WTC11 (cell line): ENCODE measurements at places on chromosomes 12 and 14. TPM values are rescaled to one million over a fixed set of nuclear protein-coding genes. Genes with fewer than 3 reads are reported as not detected.
A peak's percentile ranks its signal among the peaks of the same experiment; 100 is the strongest.

DNA sequence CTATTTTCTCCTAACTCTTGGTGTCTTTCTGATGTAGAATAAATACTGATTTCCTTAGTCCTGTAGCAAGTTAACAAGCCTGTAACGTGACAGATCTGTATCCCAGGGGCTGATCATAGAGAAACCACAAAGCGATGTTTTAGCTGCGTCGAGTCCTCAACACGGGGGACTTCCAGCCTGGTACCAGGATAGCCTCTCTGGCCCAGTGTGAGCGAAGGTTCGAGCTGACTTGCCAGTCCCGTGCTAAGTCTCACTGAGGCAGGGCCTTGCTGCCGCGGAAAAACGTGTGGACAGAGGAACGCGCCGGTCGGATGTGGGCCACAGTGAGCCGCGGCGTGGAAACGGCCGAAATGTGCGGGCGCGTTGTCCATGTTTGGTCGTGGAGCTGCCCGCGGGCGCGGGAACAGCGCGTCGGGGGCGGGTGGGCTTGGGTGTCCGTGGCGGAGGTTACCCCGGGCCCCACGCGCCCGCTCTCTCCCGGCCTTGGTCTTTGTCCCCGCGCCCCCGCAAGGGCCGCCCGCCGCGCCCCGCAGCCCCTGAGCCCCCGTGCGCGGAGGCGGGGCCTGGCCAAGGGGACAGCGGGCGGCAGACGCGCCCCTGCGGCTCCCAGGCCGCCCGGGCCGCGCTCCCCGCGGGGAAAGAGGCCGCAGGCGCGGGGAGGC lies 531 bp upstream of the EML1 start:
- H3K27me3 ChIP-seq, result peaks cover 20% of the 10 kb centered on the region
- H3K4me3 ChIP-seq, result peak overlapping the region; percentile 74
- H3K27ac ChIP-seq, result no peak overlapping the region
- no peaks in the 10 kb centered on the region for H3K36me3 ChIP-seq

DNA sequence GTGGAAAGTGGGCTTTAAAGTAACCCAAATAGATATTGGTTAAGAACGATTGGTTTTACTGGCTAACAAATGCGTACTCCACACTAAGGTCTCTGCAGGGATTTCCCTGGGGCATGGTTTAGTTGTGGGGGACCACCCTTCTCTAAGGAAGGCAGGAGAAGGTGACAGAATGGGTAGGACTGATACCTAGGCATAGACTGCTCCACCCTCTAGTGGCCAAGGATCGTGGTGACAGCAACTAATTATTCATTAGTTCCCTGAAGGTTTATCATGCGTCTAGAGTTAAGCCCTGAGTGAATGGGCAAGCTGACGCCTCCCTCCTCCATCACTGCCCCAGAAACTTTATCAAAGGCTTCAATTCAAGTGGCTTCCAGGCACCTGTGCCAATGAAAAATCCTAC lies 9.1 kb downstream of the FAM181A start:
- H3K27me3 ChIP-seq, result peaks cover 30% of the 10 kb centered on the region
- no peak overlapping the region for H3K27ac ChIP-seq
- DNase-seq, result peak; percentile 56
- no peak overlapping the region for H3K4me3 ChIP-seq

- H3K27me3 ChIP-seq, result no peaks in the 10 kb centered on the region
- no peak overlapping the region for H3K27ac ChIP-seq
- H3K4me3 ChIP-seq, result no peak overlapping the region
- no peak for DNase-seq
Measured at GRCh38 chr12:5272018-5272785, 159.7 kb upstream of the NTF3 start.

DNA sequence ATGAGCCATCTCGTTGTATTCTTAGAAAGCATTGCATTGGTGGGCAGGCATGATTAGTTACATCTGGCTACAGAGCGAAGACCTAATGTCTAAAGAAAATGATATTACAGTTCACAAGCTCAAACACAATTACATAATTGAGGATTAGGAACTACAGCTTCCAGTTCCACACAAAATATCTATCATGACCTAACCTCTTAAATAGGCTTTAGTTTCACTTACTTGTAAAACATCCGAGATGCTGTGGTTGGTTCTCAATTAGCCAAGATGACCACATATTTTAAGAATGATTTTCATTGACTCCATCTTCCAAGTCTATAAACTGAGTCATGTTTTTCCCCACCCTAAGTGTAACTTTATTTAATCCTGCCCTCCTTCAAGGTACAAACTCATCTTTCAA lies 69.5 kb downstream of the LRIG3 start:
- no peaks in the 10 kb centered on the region for H3K4me1 ChIP-seq
- no peak overlapping the region for H3K27ac ChIP-seq
- no peaks in the 10 kb centered on the region for H3K36me3 ChIP-seq

DNA sequence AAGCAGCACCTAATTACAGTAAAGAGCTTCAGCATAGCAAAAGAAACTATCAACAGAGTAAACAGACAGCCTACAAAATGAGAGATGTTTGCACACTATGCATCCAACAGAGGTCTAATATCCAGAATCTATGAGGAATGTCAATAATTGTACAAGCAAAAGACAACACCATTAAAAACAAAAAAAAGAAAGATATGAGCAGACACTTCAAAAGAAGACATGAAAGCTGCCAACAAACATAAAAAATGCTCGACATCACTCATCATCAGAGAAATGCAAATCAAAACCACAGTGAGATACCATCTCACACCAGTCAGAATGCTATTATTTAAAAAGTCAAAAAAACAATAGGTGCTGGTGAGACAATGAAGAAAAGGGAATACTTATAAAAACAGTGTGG lies 273.1 kb downstream of the TMTC2 start:
- H3K4me1 ChIP-seq, result peaks cover 8% of the 10 kb centered on the region
- no peak for DNase-seq
- no peak overlapping the region for H3K27ac ChIP-seq
- H3K4me3 ChIP-seq, result no peak overlapping the region
- no peaks in the 10 kb centered on the region for H3K27me3 ChIP-seq
- no peaks in the 10 kb centered on the region for H3K36me3 ChIP-seq

DNA sequence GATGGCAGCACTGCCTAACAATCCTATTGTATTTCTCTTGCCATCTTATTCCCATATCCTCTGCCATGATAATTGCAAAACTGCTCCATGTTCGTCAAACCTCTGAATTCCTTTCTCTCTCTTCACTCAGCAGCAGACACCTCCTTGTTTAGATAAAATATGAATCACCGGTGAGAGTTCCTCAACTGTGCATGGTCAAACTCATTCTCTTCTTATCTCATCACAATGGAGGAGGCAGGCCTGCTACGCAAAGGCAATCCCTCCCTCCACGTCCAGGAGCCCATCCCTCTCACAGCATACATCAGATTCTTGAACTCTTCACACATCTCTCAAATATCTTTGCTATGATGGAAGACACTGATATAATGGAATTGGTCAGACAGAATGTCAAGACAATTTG lies 90.1 kb upstream of the DAAM1 start:
- H3K4me3 ChIP-seq, result no peak overlapping the region
- H3K4me1 ChIP-seq, result no peaks in the 10 kb centered on the region
- DNase-seq, result no peak
- no peaks in the 10 kb centered on the region for H3K36me3 ChIP-seq
- no peak overlapping the region for H3K27ac ChIP-seq
- H3K27me3 ChIP-seq, result no peaks in the 10 kb centered on the region

- no peak overlapping the region for H3K27ac ChIP-seq
- H3K4me1 ChIP-seq, result peaks cover 18% of the 10 kb centered on the region
- no peak for DNase-seq
Measured at GRCh38 chr14:96272777-96273473, 16.9 kb downstream of the BDKRB1 start.

- H3K27ac ChIP-seq, result peak overlapping the region; percentile 100
- peaks cover 60% of the 10 kb centered on the region for H3K27me3 ChIP-seq
- no peak for DNase-seq
Measured at GRCh38 chr12:53696655-53697331, 20.9 kb upstream of the ATP5MC2 start.

DNA sequence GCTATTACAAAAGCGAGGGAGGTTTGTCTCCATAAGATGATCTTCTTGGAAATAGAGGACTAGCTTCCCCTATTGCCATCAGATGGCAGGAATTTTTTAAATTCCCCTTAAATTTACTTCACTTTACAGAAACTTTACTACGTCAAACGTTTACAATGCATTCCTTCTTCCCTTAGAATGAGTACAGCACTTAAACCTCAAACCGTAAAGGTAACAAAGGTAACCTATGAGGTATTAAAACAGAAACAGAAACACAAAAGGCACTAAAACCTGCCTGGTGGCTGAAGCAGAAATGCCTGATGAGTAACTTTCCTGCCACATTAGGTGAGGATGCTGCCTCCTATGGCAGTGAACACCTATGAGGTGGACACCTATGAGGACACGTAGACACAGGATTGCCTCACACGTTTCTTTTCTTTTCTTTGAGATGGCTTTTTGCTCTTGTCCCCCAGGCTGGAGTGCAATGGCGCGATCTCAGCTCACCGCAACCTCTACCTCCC lies 25.0 kb downstream of the DIO2 start:
- 0 out of 2 replicates have a peak, but pooled peaks cover 6% of the 10 kb centered on the region for H3K36me3 ChIP-seq
- H3K4me1 ChIP-seq, result no peaks in the 10 kb centered on the region
- H3K27me3 ChIP-seq, result no peaks in the 10 kb centered on the region
- no peak overlapping the region for H3K27ac ChIP-seq
- DNase-seq, result no peak
- no peak overlapping the region for H3K4me3 ChIP-seq

DNA sequence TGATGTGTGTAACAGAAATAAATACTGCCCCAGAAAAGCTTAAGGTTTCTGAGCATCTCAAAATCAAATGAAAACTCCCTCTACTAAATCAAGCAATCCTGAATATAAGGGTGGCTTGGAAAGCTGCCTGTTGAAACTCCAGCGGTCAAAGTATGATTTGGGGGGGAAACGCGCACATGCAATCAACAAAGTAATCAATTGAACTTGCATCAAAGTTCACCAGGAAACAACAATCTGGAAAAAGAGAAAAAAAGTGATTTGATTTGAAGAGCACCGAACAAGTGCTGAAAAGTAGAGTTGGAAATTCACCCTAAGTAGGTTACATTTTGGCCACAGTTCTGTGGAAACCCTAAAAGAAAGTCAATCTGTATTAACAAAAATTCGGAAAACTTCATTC lies 700 bp downstream of the CNIH1 start:
- H3K27ac ChIP-seq, result peak overlapping the region; percentile 98
- no peaks in the 10 kb centered on the region for H3K36me3 ChIP-seq
- H3K4me1 ChIP-seq, result peaks cover 52% of the 10 kb centered on the region
- peaks cover 3% of the 10 kb centered on the region; the same call in 1 of the 2 replicates for H3K27me3 ChIP-seq
- DNase-seq, result no peak

DNA sequence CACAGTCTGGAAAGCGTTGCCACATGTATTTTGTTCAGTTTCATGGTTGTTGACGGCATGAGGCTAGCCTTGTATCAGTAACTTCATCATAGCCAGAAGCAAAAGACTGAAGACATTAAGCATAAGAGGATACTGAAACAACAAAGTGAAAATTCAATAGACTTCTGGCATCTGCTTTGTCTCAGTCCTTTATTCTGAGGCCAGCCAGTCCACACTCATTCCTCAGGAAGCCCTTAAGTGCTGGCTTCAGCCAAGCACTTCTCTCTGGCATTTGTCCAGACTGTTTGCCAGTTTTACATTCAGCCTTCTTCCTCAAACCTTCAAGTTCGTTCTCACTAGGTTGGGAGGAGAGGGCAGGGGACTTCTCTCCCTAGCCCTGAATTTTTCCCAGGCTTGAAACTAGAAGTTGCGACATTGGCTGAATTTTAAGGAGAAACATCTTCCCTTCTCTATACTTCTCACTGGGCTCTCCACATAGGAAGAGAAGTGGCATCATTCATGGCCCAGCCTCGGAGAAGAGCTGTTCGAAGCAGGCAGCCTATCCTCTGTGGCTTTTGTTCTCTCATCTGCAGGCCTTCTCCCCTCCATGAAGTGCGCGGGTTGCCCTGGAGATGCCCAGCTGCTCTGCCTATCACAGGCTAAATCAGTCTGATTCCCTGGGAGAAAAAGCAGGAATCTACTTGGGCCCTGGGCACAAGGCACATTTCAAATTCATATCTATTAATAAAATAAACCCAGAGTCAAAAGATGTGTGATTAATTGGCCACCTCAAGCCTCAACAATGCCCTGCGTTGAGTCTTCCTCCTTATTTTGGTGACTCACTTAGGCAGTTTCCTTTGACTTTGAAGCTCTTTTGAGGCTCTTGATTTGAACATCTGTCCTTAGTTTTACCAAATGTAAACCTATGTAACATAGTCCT lies 130.9 kb upstream of the PLEKHA5 start:
- H3K4me3 ChIP-seq, result no peak overlapping the region
- H3K36me3 ChIP-seq, result peaks cover 3% of the 10 kb centered on the region; the same call in 1 of the 2 replicates
- H3K4me1 ChIP-seq, result peaks cover 13% of the 10 kb centered on the region
- no peaks in the 10 kb centered on the region for H3K27me3 ChIP-seq

DNA sequence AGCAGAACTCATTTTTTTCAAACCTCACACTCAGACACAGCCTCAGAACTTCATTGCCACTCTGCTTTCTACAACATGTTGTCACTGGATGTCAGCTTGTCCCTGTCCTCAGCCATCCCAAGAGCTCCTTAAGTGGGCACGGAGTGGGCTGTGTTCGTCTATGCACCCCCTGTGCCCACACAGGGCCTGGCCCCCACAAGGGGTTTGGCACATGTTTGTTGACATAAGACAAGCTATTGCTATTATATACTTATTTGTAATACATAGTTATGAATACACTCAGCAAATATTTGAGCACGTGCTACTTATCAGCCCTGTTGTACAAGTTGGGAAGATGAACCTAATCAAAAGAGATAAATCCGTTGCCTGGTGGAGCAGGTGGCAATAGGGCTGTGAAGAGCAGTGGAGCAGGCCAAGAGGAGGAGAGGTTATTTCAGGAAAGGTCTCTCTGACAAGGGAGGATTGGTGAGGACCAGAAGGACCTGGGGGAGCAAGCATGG lies 4.3 kb upstream of the BDKRB1 start:
- no peaks in the 10 kb centered on the region; the same call in 1 of the 2 replicates for H3K27me3 ChIP-seq
- H3K4me3 ChIP-seq, result no peak overlapping the region
- no peaks in the 10 kb centered on the region for H3K36me3 ChIP-seq

DNA sequence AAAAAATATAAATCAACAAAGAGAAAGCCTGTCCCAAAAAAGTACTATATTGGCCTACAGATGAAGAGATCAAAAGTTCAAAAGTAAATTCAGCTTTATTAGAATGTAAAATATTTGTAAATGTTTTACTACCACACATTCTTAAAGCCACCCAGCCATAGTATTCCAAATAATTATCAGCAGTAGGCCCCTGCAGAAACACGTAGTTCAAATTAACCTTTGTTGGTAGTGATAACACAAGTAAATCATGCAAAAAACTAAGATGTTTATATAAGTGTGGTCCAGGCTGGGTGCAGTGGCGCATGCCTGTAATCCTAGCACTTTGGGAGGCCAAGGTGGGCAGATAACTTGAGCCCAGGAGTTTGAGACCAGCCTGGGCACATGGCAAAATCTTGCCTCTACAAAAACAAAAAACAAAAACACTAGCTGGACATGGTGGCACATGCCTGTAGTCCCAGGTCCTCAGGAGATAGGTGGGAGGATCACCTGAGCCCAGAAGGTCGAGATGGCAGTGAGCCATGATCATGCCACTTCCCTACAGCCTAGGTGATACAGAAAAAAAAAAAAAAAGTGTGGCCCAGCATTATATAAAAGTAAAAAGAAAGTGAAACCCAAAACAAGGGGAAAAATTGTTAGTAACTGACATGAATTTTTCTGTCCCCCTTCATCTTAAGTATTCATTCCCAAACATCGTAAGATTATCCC lies 17.9 kb downstream of the SPTLC2 start:
- no peak overlapping the region for H3K4me3 ChIP-seq
- peaks cover 8% of the 10 kb centered on the region for H3K27me3 ChIP-seq
- H3K36me3 ChIP-seq, result peaks cover 60% of the 10 kb centered on the region

Gene SSPN
- total RNA-seq, result 1.8 to 2.5 TPM (median 1.9 TPM) in 3 replicates

Gene PLEKHA5
- total RNA-seq, result 53.4 to 61.1 TPM (median 57.1 TPM) in 3 replicates

Gene CCDC196
- total RNA-seq, result not detected in 3 replicates

Gene GYS2
- total RNA-seq, result not detected in 3 replicates

Gene KCNC2
- total RNA-seq, result not detected in 3 replicates

Gene SLCO1B3
- total RNA-seq, result not detected in 3 replicates

Gene SPX
- total RNA-seq, result 0.46 to 1.2 TPM (median 0.76 TPM) in 3 replicates
